ENCODE measurements at places on chromosomes 4 and X.

- no peak for DNase-seq
Observed at GRCh38 chrX:11530621-11531020, 135.1 kb downstream of the ARHGAP6 start.

- DNase-seq, result no peak
Observed at GRCh38 chr4:30720021-30720660, at the start of gene PCDH7. TSS of gene PCDH7 (plus strand) at chr4:30720369. CDS start at chr4:30721423, 1,054 bp downstream.

GRCh38 chr4:95267081-95267480 lies 281.7 kb downstream of the UNC5C start:
- DNase-seq, result no peak

- DNase-seq, result no peak
Observed at GRCh38 chrX:74434336-74434735, 13.0 kb downstream of the SLC16A2 start.

GRCh38 chr4:15938182-15938581 lies 358 bp downstream of the FGFBP1 start:
- no peak for DNase-seq

GRCh38 chr4:106369456-106370060 lies 980 bp upstream of the GIMD1 start:
- DNase-seq, result no peak

DNA sequence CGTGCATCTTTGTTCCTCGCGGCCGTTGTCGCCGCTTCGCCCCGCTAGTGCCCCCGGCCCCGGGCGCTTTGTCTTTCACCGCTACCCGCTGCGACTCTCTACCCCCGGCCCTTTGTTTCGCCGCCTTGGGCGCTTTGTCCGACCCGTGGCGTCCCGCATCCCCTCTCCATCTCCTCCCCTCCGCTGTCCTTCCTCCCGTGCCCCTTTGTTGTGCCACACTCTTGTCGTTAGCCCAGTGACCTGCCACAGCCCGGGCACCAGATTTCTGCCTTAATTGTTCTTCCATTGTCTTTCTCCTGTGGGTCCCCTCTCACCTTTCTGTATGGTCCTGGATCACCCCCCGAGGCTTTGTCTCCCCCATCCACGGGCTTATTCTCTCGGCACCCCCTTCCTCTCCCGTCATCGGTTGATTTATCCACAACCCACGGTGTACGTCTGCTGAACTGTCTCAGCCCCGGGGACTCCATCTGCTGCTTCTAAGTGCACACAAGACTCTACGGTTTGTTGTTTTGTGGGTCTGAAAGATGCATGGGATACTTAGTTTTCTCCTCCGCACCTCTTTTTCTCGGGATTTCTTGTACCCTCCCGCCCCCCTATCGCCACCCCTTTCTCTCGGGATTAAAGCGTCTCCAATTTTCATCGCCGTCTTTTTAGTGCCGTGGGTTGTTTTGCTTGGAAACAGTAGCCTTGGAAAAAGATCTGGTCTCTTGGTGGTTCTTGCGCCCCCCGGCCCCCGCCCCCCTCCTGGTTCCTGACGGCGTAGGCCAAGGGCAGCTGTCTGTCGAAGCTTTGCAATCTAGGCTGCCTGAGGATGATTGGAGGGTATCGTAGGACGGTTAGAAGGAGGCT lies 783 bp downstream of the RBPJ start:
- no peak for DNase-seq

DNA sequence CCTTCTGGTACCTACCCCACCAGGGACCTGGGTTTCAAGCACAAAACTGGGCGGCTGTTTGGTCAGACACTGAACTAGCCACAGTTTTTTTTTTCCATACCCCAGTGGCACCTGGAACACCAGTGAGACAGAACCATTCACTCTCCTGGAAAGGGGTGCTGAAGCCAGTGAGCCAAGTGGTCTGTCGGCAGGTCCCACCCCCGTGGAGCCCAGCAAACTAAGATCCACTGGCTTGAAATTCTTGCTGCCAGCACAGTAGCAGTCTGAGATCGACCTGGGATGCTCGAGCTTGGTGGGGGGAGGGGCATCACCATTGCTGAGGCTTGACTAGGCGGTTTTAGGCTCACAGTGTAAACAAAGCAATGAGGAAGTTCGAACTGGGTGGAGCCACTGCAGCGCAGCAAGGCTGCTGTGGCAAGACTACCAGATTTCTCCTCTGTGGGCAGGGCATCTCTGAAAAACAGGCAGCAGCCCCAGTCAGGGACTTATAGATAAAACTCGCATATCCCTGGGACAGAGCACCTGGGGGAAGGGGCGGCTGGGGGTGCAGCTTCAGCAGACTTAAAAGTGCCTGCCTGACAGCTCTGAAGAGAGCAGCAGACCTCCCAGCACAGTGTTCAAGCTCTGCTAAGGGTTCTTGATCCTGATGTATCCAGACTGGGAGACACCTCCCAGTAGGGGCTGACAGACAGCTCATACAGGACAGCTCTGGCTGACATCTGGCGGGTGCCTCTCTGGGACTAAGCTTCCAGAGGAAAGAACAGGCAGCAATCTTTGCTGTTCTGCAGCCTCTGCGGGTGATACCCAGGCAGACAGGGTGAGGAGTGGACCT lies 223.0 kb downstream of the COX18 start:
- DNase-seq, result no peak

DNA sequence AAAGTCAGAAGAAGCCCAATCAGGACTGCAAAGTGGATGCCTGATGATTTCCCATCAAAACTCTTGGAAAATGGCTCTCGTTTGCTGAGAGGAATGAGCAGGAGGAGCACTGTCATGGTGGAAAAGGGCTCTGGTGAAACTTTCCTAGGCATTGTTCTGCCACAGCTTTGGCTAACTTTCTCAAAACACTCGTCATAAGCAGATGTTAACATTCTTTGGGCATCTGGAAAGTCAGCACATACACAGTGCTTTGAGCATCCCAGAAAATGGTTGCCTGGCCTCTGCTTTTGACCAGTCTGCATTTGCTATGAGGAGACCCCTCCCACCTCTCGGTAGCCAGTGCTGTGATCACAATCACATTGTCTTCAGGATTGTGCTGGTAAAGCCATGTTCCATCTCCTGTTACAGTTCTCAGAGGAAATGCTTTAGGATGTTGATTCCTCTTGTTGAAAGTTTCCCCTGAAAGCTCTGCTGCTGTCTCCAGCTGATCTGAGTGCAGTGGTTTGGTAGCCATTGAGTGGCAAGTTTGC lies 25.2 kb upstream of the TBC1D14 start:
- no peak for DNase-seq

All from NCI-H1048 (cell line).